Activated CD4-positive, alpha-beta memory T cell treated with anti-CD3 and anti-CD28 coated beads for 36 hours (primary cell): ENCODE measurements at places on chromosomes 3 and 15.

DNA sequence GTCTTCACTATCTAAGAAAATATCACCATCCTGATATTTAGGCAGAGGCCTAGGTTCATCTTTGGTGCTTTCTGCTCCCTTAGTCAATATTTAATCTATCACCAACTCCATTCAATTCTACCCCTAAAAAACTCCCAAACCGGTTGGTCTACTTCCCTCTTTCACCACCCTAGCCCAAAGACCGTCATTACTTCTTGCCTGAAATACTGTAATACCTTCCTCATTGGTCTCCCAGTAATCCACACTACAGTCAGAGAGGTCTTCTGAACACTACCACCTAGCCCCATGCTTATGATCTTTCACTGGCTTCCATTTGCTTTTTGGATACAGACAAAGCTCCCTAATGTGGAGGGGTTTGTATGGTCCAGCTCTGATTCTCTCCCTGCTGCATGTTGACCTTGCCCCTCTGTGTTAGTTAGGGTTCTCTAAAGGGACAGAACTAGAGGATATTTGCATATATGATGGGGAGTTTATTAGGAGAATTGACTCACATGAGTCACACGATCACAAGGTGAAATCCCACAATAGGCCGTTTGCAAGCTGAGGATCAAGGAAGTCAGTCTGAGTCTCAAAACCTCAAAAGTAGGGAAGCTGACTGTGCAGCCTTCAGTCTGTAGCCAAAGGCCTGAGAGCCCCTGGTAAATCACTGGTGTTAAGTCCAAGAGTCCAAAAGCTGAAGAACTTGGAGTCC, 36.4 kb upstream of the ATP2C1 start:
- DNase-seq: no peak

- DNase-seq: no peak
Measured at GRCh38 chr15:82043130-82043673, 2.6 kb downstream of the MEX3B start.

GRCh38 chr15:73965094-73965757, 26.9 kb downstream of the STOML1 start:
- DNase-seq: peak; percentile 82

- DNase-seq: no peak
Measured at GRCh38 chr3:55812394-55813013, 325.4 kb upstream of the WNT5A start.

DNA sequence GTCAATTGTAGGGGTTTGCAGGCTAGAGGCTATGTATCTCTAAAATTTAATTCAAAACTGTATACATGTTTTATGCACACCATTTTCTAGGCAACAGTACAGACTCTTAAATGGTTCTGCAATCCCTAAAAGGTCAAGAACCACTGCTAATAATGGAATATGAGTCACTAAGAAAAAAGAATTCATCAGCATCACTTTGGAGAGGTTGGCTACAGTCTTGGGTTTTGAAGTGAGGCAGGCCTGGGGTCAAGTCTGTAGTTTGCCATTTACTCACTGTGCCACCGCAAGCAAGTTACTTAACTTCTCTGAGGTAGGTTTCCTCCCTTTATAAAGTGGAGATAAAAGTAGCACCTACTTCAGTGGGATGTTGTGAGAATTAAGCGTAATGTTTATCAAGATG, 33.7 kb downstream of the THRB start:
- no peak for DNase-seq

DNA sequence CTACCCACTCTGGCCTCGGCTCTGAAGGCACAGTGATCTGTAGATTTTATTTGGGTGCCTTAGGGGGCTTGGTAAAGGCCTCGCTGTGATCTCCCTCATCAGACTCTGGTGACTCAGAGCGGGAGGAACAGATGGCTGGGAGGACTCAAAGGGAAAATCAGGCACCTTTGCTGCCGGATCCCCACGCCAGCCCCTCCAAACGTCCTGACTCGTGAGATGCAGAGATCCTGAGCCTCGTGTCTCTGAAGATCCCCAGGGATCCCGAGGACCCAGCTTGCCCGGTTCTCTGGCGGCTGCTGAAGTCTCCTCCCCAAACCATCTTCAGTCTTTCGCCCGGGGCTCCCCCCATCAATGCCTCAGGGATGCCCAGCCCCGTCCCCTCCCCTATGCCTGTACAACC, 32.8 kb downstream of the MUC20 start:
- no peak for DNase-seq

DNA sequence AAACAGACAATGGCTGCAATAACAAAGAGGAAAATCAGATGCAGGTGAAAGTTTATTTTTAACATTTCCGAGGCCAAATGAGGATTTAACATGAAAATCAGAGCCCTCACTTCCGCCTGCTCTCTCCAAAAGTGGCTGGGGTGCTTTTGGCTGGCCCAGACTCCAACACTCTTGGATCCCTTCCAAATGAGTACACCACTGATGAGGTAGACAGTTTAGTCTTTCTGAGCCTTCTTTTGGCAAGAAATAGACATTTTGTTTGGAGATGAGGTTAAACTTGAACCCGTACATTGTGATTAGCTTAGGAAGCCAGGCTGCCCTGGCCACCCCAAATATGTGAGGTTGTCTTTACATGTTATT, 51.0 kb upstream of the TRA2B start:
- no peak for DNase-seq

DNA sequence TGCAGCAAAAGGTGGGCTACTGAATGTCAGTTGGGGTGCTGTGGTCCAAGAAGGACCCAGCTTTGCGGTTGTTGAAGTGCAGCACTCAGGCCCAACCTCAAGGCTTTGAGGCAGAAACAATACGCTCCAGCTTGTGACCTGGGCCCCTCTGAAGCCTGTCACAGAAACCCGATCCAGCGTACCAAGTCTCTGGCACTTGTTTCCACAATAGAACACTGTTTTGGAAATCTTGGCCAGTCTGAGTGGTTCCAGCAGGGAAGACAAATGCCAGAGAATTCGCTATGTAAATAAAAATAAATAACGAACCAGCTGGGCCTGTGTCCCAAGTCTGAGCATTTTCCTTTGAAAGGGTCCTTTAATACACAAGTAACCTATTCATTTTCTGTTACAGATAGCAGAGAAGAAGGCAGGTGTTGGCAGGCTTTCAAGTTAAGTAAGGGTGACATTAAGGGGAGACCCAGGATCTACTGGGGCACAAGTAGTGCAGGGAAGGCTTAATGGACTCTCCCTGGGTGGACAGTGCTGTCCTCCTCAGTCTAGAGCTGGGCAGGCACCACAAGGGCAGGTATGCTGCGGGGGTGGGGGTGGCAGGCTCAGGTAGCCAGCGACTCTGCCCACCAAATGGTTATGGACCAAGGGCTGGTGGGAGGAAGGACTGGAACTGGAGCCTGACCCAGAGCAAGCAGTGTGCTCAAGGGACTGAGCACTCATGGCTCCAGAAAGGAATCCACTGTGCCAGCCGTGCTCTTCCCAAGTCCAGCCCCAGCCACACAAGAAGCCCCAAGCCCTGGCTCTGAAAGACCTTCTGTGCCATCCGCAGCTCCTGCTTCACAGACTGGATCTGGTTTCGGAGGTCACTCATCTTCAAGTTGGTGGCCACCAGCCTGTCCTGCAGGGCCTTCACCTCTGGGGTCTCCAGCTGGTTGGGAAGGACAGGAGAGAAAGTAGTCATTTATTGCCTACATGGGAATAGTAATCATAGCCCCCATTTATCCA, 26.3 kb downstream of the CCDC13 start:
- no peak for DNase-seq

DNA sequence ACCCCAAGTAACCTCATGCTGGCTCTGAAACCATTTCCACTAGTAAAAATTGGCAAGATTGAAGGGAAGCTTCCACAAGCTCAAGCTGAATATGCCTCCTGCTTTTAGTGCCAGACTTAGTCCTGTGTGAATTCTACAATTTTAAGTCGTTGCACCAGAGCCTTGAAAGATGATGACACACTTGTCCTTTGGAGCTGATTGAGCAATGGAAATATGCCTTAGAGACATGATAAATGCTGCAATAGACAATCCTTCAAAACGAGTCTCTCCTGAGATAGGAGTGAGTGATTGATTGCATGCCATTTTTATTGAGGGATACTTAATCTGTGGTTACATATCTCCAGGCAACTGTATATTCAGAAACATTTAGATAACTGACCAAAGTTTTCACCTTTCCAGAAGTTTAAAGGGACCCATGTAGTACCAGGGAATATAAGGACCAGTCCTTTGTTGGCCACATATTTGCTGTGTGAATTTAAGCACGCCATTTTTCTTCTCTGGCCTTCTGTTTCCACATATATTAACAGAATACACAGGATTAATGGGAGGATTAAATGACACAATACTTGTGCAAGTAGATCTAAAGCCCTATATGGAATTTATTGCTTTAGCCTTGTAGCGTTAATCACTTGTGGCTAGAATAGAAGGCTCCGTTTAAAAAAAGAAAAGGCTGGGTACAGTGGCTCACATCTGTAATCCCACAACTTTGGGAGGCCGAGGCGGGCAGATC, 65.1 kb downstream of the PPARG start:
- DNase-seq: no peak

DNA sequence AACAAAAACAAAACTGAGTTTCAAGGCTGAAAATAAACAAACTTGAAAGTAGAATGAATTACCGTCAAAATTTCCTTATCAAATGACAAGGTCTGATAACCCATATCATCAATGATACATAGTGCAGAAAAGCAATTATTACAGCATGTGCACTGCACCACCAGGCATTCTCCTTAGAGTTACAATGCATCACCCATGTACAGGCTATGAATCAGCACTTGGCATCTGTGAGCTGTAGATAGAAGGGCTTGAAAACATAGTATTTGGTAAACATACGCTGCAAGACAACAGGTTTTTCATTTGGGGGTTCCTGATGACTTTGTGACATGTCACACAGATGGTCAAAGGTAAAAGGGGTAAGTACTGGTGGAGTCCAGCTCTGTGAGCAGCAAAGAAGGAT, 265.1 kb downstream of the CTNNB1 start:
- DNase-seq: no peak

GRCh38 chr3:122795674-122796195, 866 bp downstream of the SLC49A4 start:
- peak; percentile 29 for DNase-seq

DNA sequence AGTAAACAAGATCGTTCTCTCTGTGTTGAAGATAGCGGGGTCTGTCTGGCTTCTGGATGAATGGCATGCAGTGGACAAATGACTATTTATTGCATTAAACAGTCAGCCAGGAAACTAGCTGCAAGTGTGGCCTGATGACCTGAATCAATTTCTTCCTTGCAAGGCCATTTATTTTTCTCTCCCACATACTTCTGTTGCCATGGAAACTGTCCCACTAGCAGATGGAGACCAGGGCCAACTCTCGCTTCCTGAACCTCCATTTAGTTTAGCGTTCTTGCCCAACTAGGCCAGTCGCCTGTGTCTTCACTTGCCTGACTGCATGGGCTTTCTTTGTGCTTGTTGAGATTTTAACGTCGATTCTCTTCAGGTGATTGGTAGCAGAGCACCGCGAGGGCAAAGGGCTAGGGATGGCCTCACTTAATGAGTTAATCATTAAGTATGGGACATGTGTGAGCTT, 27.6 kb downstream of the LMCD1 start:
- DNase-seq: no peak

- no peak for DNase-seq
Measured at GRCh38 chr15:98043160-98044014, 82.9 kb downstream of the ARRDC4 start.

GRCh38 chr3:114151091-114151490, 27.8 kb downstream of the DRD3 start:
- DNase-seq: no peak

GRCh38 chr3:158970006-158970405, 168.2 kb downstream of the MFSD1 start:
- no peak for DNase-seq

GRCh38 chr3:120854908-120855526, 53.0 kb upstream of the STXBP5L start:
- no peak for DNase-seq

DNA sequence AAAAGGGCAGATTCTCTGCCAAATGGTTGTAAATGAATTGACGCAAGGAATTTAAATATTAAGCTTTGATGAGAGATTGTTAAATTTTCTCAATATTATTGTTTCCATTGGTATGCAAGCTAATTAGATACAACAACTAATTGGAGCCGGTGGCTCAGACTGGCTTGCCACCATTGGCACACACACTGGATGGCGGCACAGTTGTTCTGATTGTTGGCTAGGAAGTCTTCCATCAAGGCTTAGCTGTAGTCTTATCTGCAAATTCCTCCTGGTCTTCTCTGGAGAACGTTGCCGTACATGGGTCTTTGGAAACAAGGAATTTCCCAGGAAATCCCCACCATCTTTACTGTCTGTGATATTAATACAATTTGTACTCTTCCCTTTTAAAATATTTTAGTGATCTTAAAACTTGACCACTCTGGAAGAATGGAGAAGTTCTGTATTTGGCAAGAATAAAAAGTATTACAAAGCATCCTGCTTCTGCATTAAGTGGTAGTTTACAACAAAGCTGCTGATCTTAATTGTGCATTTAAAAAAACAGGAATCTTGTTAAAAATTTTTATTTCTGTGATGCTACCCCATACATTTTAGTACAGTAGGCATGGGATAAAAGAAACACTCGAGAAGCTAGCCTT, 126.5 kb downstream of the UBE2E2 start:
- no peak for DNase-seq

DNA sequence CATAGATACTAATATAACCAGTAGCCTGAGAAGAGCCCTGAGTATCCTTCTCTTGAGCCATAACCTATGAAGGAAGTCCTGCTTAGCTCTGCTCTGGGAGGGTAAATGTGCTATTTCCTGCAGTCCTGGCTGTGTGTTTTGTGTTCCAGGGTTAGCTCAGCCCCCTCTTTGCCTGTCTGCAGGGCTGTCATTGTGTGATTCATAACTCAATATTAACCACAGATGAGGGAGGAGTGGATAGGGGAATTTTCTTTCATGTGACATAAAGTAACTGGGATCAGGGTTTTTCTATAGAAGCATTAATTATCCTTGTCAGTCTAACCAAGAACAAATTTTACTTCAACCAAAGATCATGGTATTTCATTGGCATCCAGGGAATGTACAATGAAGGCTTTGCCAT, 183.3 kb upstream of the ZBTB20 start:
- DNase-seq: no peak

GRCh38 chr3:63228677-63229076, 49.4 kb upstream of the SYNPR start:
- no peak for DNase-seq

- DNase-seq: no peak
Measured at GRCh38 chr15:95556225-95556624, 774.3 kb upstream of the NR2F2 start.

DNA sequence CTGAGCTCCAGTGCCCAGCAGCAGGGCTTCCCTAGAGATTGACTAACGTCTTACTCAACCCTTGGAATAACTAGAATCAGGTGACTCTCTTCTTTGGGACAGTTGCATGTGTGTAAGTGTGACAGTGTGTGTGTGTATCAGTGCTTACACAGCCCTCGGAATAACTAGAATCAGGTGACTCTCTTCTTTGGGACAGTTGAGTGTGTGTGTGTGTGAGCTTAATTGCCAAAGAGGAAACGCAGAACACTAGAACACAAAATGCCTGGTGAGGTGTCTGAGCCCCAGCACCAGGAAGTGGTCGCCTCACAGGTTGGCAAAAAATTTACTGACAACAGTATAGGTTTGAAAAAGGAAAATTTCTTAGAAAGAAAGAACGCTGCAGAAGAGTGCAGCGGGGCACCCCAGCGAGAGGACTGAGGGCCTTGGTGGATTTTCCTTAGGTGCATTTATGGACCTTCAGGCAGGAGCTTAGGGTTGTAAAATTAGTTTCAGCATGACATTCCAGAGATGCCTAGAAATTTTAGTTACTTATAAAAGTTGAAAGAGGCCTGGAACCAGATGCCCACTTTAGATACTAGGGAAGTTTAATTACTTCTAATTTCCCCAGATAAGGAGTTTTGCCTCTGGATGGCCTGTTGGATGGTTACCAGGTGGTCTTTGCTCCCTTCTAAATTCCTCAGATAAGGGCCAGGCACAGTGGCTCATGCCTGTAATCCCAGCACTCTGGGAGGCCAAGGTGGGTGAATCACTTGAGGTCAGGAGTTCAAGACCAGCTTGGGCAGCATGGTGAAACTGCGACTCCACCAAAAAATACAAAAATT, 3.7 kb upstream of the WDR82 start:
- DNase-seq: peak; percentile 65
